ENCODE measurements at places on chromosomes 5 and 9.

- DNase-seq, result no peak
Measured at GRCh38 chr9:77773381-77773780, 125.3 kb upstream of the GNA14 start.

DNA sequence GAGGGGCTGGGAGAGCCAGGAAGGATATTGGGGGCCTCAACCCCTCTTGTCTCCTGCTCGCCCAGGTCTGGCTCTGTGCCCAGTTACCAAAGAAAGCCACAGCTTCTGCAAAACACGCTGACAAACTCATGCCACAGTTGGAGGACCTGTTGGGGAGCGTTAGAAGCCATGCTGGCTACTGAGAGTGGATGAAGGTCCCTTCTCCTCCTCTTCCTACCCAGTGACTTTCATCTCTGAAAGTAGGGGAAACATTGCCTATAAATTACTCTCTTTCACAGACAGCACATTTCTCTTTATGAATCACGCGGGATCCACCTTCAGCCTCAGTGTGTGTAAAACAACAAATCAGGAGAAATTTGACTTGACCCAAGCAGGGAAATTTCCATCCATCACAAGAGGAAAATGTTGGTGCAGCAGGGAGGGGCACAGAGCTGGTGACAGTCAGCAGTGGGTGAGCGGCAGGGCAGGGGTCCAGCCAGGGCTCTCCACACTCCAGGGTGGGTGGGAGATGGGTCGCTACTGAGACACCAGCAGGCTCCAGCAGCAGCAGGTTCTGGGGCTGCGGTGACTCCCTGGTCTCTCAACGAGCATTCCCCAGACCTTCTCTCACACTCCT, 181.9 kb downstream of the FGF18 start:
- no peak for DNase-seq

- DNase-seq, result no peak
Measured at GRCh38 chr9:134687556-134687955, 46.0 kb downstream of the COL5A1 start.

DNA sequence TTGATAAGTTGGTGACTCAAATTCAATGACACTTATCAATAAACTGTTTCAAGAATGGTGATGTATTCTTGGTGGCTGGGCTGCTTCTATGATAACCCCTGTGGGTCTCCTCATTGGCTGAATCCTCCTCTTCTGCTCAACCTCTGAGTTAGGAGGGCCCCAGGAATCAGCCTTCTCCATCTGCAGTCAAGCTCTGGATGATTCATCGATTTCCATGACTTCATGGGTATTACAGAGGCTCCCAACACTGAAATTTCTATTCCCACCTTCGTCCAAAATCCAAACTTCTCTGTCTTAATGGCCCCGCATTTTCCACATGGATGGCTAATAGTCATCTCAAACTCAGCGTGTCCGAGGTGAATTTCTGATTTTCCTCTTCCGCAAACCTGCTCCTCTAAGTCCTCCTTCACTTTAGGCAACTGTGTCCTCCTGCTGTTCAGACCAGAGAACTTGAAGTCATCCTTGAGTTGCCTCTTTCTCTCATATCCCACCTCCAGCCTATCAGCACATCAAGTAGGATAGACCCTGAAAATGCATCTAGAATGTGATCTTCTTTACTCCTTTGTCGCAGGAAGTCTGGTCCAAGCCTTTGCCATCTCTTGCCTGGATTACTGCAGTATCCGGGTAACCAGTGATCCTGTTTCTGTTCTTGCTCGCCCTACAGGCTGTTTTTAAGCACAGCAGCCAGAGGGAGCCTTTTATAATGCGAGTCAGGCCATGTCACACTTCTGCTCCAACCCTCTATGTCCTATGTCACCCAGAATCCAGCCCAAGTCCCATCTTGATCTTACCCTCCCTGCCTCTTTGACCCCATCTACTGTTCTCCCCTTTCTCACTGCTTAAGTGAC, 41.4 kb upstream of the IL7R start:
- DNase-seq, result peak; percentile 51

- DNase-seq, result no peak
Measured at GRCh38 chr5:67724412-67725135, 491.0 kb upstream of the PIK3R1 start.

Measured in NCI-H524 (cell line).